ENCODE measurements at places on chromosomes 1 and 21.
A peak's percentile ranks its signal among the peaks of the same experiment; 100 is the strongest.

- DNase-seq, result peak; percentile 17
These were observed 15.1 kb downstream of the RNF223 start for GRCh38 chr1:1058921-1059493.

DNA sequence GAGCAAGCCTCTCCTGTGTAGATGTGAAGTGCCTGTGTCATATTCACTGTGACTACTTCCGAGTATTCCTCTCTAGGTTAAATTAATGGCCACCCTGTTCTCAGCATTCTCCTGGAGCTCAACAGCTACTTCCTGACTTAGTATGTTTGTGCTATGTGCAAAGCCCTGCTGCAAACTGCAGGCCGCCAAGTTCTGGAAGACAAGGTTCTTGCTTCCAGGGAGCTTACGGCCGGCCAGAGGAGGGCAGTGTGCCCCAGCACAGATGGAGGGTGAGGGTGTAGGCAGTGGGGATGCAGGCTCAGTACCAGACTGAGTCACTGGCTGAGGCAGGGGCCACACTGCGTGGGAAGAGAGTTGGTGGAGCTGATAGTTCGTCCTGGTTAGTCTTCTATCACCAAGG is 43.2 kb downstream of the ELK4 start:
- peak; percentile 34 for DNase-seq

DNA sequence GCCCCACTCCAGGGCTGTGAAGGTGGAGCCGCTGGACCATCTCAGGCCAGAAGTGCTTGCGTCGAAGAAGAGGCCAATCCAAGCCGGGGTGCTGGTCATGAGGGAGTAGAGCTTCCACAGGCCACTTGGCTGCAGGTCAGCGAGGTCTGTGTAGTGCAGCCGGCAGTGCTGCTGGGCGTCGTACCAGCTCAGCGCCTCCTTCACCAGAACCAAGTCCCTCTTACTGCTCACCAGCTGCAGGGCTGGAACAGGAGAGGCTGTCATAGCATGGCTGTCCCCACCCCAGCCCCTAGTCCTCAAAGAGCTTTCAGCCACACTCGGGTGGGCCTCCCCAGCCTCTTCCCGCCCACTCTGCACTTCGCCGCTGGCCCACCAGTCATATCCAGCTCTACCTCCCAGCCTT is 2.2 kb downstream of the CLEC20A start:
- DNase-seq, result no peak

- DNase-seq, result no peak
These were observed 2.4 kb downstream of the SLC41A1 start for GRCh38 chr1:205810448-205811157.

- no peak for DNase-seq
These were observed 1528.0 kb upstream of the TPTE start for GRCh38 chr21:8993284-8993942.

DNA sequence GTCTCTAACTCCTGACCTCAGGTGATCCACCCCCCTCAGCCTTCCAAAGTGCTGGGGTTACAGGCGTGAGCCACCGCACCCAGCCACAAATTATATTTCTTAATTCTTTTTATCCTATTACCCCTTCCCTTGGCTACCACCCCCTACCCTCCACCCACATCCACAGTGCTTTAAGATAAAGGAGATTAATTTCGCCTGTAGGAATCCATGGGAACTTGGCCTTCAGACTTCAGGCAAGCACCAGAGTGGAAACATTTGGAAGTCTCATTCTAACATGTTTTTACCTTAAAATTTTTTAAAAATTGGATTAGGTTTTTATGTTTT is 10.4 kb downstream of the CNST start:
- no peak for DNase-seq

GRCh38 chr1:30785714-30786113 is 28.1 kb upstream of the LAPTM5 start:
- no peak for DNase-seq

DNA sequence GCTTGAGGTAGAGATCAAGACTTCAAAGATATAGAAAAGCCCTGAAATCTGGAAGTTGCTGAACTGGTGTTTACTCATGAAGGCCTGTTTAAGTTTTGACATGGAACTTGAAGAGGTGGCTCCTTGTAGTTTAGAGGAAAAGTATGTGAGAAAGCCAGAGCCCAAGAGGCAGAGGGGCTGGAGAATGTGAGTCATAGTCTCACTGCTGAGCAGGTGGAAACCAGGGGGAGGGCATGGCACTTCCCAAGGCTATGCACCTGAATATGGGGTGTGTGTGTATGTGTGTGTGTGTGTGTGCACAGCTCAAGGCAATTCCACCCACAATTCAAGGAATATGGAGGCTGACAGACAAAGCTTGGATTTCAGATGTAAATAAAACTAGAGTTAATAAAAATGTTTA is 46.8 kb upstream of the C1orf198 start:
- no peak for DNase-seq

DNA sequence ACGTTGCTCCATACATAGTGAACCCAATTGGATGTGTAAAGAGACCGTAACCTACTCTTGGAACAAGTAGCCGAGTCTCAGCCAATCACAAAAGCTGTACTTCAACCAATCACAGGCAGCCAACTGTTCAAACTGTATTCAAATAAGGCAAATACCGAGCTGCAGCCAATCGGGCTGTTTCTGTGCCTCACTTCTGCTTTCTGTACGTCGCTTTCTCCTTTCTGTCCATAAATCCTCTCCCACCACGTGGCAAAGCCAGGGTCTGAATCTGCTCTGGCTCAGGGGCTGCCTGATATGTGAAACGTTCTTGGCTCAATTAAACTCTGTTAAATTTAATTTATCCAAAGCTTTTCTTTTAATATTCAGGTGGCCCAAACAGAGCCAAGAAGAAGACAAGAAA is 210.3 kb downstream of the URB2 start:
- no peak for DNase-seq

DNA sequence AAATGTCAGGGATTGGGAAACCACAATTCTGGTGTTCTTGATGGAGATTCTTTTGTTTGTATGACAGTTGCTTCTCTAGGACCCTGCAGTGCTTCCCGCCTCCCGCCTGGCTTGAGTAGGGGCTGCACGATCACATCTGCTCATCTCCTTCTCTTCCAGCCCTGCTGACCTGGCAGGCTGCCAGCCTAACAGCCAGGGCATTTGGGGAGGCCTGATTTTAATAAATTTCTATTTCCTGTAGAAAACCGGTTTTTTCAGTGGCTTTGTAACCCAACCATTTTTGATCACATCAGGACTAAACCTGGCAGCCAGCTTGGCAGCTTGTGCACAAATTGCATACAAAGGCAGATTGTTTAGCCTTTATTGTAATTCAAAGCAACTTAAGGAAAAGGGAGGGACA is 78.9 kb downstream of the UBE2U start:
- no peak for DNase-seq

- DNase-seq, result no peak
These were observed 102.7 kb downstream of the CRYAA start for GRCh38 chr21:43271452-43272020.

DNA sequence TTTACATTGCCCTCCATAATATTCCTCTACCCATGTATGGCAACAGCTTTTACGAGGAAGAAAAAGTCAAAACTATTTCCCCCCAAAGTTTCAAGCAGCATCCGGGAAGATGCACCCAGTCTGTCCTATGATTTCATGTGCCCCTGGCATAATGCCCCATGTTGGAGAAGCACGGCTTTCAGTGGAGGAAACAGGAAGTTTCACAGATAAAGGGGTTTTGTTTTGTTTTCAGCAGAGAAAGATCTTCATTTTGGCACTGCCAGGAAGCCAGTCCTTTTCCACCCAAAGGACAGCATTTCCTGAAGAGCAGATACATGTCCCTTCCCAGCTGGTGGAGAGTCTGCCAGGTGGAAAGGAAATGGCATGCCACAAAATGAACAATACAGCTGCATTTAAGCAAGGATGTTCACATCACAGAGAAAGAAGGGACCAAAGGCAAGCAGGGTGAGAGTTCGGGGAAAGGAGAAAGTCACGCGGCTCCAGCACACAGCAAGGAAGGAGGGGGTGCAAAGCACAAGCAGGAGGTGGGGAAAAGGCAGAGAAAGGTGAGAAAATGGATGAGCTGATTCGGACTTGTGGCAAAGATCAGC is 95.3 kb upstream of the HIVEP3 start:
- DNase-seq, result no peak

DNA sequence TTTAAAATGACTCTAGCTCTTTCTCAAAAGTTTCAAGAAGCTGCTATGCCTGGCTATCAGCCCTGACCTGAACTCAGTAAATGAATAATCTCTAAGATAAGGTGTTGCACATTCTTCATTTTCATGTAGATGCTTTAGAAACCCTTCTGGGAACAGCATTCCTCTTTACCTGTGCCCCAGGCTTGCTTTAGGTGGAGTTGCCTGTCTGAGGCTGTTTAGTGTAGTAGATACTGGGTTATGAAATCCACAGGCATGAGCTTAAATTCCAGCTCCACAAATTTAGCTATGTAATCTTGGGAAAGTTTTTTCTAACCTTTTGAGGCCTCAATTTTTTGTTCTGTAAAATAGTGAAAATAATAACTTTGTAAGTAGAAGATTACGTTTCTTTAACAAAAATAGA is 41.6 kb downstream of the ATP6V1G3 start:
- DNase-seq, result no peak

DNA sequence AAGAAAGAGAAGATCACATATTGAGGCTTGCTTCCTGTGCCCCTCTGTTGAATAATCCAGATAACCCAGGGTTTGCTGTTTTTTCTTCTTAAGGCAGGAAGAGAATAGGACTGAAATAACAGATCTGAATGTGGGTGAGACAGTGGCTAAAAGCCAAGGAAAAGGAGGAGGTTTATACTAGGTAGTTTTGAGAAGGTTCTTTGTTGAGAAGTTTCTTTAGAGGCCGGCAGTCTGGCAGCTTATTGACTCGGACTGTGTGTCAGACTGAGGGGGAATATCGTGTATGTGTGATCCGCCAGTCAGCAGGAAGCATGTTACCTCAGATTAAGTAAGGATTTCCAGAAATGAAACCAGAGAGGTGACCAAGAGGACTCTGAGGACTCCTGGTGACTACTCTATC is 119.8 kb downstream of the PLA2G4A start:
- DNase-seq, result no peak

DNA sequence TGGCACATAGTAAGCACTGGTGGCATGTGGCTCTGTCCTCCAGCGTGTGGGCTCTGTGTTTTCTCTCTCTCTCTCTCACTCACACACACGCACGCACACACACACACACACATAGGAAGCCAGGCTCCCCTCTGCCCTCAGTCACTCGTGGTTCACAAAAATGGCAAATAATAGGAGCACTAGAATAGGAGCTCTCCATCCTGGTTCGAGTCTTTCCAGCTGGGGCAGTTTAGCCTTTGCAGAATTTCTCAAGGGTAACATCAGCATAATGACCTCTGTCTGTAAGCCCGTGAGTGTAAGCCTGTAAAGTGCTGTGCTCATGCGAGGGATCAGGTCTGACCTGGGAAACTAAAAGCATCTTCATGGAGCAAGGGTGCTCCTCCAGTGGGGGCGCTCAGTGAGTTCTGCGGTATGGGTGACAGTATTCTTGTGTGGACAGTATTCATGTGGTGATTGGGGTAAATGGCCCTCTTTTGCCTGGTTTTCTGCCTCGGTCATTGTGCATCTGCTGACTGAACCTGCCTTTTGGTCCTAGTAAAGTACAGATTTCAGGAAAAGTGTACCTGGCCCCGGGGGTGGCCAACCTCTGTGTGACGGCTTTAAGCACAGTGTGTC is 842 bp upstream of the ZC3H12A start:
- DNase-seq, result no peak

DNA sequence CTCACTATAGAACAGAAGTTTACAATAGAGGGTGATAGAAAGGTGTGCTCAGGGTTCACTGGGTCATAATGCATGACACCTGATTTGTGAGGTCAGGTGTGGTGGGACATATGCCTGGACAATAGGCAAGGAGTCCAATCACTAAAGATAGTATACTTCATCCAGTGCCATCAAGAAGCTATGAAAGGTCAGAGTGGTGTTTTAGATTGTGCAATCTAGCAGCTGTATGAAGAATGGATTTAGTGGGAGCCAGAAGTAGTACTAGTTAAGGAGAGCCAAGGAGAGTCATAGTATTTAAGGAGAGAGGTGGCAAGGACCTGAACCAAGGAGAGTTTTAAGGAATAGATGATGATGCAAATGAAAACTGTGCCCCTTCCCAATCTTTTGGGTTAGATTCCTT is 80.6 kb upstream of the C1orf105 start:
- no peak for DNase-seq

DNA sequence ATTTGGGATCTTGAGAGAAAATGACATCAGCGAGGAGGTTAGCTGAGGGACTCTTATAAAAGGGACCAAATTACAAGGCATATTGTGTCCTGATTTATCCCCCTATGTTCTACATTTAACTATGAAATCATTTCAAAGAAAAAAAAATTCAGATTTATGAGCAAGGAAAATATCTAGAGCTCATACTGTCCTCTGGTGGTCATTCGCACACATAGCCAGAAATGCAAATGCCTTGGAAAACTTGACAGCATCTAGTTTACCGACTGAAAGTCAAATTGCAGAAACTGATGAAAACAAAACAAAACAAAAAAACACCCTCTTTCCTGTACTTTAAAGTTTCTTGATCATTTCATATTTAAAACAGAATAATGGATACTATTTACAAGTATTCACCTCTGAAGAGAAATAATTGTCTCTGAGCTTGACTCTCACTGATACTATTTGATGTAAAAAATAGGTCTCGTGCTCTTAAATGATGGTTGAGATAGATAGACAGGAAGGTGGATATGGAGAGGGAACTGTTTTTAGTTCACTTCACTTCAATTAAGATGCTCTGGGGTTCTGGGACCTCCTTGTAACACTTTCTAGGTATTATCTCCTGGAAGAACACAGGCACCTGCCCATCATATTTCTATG is 253.8 kb downstream of the PCP4 start:
- peak; percentile 14 for DNase-seq
